Stimulated activated CD4-positive, alpha-beta T cell treated with anti-CD3 and anti-CD28 coated beads, Interleukin-4, amount 100 ng/mL, for 1 hour (primary cell): ENCODE measurements at places on chromosomes 3 and 15.

GRCh38 chr3:14188041-14188754 lies 9.6 kb downstream of the LSM3 start:
- DNase-seq = no peak

DNA sequence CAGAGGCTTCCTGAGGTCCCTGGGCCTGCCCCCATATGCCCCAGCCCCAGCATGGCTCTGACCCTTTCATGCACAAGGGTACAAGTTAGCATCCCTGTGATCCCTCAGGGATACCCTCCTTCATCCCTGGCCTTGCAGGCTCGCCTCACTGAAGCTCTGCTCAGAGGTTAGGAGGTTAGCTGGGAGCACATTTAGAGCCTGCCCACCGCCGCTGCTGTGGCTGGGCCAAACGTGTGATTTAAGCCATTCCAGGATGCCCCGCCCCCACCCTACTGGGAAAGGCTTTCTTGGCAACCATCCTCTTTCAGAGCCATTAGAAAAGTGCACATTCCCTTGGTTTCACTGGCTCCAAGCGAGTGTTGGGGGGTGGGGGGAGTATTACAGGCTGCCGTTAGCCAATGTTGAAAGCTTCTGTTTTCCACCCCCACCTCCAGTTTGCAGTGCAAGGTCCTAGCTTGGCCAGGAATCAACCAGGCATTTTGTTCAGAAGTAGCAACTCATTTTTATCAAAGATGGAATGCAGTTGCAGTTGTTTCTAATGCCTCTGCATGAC lies 6.3 kb upstream of the HES1 start:
- DNase-seq = no peak

DNA sequence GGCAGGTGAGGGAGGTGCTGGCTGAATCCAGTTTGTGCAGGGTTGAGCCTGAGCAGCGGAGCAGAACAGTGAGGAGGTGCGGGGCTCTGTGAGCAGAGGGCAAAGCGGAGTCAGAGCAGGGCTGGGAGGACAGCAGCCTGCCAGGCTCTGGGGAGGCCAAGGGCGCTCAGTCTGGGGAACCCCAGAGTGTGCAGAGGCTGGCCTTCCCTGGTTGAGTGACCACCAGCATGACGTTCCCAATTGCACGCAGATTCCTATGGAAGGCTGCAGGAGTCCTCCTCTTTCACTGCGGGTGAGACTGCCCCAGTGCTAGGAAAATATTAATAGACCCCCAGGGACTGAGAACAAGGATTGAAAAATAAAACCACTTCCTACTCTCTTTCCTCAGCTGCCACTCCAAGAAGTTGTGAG lies 13.2 kb downstream of the MRAS start:
- no peak for DNase-seq

DNA sequence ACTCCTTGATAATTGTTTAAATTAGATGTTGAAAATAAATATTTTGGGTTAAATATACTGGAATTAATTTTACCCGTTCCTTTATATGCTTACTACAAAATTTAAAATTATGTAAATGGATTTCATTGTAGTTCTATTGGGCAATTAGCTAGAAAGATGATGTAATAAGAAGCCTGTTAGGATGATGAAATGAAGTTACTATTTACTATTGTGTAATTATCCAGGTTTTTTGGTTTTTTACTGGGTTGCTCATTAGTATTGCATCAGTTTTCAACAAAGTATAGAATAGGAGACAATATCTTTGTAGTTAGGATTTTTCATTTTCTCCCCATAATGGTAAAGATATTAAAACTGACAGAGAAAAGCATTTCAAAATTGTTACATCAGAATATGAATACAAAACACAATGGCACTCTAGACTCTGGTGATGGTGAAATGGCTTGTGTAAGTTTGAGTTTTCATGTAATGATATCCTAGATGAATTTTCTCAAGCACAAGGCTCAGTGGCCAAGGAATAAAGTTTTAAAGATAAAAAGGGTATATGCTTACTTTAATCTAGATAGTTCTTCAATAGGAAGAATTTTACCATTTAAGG lies 222.0 kb downstream of the P3H2 start:
- DNase-seq = no peak

GRCh38 chr3:193599393-193599792 lies 6.4 kb downstream of the OPA1 start:
- DNase-seq = no peak

- DNase-seq = no peak
These were observed 1.0 kb upstream of the MAP3K13 start for GRCh38 chr3:185361920-185362319.

DNA sequence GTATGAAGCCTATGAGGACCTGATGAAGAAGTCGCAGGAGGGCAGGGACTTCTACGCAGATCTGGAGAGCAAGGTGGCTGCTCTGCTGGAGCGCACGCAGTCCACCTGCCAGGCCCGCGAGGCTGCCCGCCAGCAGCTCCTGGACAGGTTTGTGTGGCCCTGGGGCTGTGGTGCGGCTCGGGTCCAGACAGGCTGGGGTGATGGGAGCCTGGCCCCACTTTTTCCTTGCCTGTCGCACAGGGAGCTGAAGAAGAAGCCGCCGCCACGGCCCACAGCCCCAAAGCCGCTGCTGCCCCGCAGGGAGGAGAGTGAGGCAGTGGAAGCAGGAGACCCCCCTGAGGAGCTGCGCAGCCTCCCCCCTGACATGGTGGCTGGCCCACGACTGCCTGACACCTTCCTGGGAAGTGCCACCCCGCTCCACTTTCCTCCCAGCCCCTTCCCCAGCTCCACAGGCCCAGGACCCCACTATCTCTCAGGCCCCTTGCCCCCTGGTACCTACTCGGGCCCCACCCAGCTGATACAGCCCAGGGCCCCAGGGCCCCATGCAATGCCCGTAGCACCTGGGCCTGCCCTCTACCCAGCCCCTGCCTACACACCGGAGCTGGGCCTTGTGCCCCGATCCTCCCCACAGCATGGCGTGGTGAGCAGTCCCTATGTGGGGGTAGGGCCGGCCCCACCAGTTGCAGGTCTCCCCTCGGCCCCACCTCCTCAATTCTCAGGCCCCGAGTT lies 29.0 kb downstream of the PTPN23 start:
- DNase-seq = no peak

- no peak for DNase-seq
These were observed 172.8 kb upstream of the SNTN start for GRCh38 chr3:63479661-63480035.

DNA sequence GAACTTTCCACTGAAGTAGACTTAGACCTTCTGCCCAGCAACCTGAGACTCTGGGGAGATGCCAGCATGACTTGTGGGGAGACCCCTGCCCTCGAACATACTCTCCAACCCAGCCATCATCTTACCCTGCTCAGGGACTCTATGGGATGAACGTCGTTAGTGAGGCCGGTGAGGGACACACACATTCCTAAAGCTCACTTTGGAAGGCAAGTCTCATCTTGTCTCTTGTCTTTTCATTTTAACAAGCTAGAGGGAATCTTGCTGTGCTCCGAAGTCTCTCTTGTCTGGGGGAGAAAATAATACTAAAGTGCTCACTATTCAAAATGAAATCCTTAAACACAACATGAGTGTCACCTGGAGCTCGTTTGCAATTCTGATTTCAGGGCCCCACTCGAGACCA lies 239.5 kb upstream of the HES1 start:
- no peak for DNase-seq

- DNase-seq = no peak
These were observed 406.3 kb downstream of the SOX2 start for GRCh38 chr3:182118066-182118465.

- DNase-seq = no peak
These were observed 156.0 kb upstream of the TPM1 start for GRCh38 chr15:62886431-62887071.

DNA sequence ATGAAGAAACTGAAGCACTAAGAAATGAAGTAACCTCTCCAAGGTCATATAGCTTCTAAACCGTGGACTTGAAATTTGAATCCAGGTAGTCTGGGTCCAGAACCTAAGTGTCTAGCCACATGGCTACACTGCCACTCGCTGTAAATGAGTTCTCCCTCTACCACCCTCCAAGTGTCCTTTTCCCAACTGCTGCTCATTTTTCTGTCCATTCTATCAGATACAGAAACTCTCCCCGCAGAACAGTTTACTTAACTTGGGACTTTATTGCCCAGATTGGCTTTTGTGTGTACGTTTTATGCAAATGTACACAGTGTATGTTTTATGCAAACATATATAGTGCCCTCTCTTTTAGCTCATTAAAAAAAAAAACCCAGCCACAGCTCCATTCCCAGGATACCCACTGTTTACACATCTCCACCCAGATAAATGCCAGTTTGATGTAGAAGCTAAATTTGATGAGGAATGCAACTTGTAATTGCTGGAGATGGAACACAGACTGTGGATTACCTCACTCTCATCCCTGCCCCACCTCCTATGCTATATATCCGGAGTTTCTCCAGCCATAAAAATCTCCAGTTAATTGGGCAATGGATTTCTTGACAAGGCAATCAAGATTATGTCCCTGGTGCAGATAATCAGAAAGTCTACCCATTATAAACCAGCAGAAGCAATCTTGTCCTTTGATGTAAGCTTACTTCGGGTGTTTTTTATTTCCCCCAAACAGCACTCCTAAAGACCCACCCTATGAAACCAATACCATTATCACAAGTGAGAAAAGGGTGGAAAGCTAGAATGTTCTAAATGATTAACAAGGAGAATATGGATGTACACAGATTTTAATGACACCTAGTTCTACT lies 42.0 kb downstream of the THBS1 start:
- no peak for DNase-seq

- no peak for DNase-seq
These were observed 818.2 kb upstream of the LMCD1 start for GRCh38 chr3:7683426-7683825.

DNA sequence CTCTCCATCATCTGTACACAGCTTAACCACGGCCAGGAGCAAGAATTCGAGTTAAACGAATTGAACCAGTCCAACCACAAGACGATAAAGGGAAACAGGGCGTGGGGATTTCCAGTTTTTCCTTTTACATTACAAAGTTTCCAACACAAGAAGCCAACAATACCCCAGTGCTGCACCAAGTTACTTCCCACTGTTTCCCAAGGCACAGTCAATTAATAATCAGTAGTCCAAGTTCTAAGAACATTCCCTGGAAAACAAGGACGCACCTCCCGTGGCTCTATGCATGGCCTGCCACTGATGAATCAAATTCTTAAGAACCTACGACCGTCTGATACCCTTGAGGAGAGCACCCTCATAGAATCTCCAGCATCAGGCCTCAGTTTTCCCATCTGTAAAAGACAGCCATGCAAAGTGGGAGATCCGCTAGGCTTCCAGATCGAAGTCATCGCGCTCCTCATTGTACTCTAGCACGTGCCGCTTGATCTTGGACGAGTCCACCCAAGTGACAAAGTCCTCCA lies 774 bp downstream of the IMP3 start:
- no peak for DNase-seq

DNA sequence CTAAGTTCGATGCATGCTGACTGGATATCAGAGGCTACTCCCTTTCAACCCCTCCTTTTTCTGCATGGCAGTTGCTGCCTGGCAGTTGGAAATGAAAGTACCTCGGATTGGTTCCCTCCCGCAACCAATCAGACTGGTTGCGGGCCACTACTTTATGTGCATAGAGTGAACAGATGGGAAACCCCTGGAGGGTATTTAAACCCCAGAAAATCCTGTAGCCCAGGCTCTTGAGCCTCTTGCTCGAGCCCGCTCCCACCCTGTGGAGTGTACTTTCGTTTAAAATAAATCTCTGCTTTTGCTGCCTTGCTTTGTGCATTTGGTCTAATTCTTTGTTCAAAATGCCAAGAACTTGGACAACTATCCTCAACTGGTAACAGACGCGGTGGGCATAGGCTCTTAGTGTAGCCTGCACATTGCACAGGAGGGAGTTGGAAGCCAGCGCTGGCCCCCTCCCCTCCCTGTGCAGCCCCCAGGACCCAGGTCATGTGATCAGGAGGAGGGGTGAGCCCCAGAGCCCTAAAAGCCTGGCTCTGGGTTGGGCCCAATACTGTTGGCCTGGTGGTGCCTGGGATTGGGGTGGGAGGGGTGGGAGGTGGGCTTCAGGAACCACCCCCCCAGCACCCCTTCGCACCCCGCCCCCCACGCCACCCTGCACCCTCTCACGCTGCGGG lies 26.8 kb downstream of the RHCG start:
- no peak for DNase-seq
